ENCODE measurements at places on chromosomes 7 and 10.

GRCh38 chr10:103673606-103674005 lies 180.1 kb downstream of the NEURL1 start:
- no peak overlapping the region for H3K4me3 ChIP-seq
- no peaks in the 10 kb centered on the region for H3K36me3 ChIP-seq
- H3K4me1 ChIP-seq = peaks cover 4% of the 10 kb centered on the region
- H3K27me3 ChIP-seq = no peaks in the 10 kb centered on the region
- no peak for DNase-seq

GRCh38 chr7:25098096-25099046 lies 26.7 kb downstream of the CYCS start:
- H3K27me3 ChIP-seq = no peaks in the 10 kb centered on the region
- H3K27ac ChIP-seq = no peak overlapping the region
- DNase-seq = peak; percentile 70
- no peaks in the 10 kb centered on the region for H3K36me3 ChIP-seq
- no peaks in the 10 kb centered on the region for H3K4me1 ChIP-seq

DNA sequence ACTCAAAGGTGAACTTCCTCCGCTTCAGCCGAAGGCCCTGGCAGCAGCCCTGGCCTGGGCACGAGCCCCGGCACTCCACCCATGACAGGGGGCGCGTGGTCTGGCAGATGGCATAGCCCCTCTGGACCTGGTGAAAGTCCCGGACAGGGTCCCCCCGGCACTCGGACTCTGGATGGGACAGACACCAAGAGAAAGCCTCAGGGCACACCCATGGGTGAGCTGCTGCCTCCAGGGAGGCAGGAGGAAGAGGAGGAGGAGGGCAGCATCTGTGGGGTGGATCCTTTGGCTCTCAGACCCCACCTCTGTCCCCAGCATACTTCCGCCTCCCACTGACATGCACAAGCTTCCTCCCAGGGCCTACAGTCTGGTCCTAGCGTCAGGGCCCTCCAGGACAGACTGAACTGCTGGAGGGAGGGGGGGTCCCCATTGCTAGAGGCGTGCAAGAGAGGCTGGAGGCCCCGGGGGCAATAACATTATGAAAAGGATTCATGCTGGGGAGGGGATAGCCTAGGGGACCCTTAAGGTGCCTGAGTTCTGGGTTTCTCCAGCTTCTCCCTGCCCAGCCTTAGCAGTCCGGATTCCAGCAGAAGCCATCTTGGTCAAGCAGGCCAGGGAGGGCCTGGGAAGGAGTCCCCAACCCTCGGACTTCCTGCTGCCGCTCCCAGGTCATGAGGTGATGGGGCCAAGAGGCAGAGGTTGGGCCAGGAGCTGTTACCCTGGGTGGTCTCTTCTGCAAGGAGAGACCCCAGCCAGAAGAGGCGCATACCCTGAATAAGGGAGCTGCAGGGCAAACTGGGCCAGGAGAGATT lies 169.3 kb downstream of the LCOR start:
- no peaks in the 10 kb centered on the region for H3K27me3 ChIP-seq
- H3K27ac ChIP-seq = no peak overlapping the region
- no peaks in the 10 kb centered on the region for H3K36me3 ChIP-seq

DNA sequence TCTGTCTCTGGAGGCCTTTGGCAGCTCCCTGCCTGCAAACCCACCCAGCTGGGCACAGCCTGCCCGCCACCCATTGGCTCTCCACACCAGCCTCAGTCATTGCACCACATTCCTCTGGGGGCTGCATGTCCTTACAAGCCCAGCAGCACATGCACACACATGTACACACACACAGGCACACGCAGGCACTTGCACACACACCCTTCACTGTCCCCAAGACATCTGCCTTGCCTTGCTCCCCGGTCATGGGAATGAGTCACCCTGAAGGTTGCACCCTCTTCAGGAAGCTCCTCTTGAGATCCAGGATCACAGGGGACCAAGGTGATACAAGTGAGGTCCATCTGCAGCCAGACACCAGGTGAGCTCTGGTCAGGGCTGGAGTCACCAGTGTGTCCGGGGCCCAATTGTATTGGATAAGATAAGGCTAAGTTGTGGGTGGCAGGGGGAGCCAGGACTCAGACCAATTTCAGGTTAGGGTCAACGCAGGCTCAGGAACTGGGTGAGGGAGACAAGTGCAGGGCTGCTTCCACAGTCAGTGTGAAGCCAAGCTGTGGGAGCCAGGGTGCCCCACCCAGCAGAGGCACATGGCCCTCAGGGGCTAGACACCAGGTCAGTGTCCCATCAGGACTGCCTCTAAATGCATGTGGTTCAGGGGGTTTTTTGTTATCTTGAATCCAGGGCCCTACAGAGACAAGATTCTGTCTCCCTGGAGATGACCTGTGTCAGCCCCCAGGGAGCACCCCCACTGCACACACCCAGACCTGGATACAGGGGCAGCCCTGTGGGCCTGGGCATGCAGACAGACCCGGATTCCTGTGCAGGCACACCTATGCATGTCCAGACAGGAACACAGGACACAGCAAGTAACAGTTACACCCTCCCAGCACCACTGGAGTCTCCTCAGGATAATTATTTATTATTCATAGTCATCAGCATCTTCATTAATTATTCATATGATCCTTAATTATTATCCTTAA lies 33.8 kb downstream of the KCNH2 start:
- no peak overlapping the region for H3K27ac ChIP-seq
- no peaks in the 10 kb centered on the region for H3K27me3 ChIP-seq
- DNase-seq = no peak
- no peaks in the 10 kb centered on the region for H3K36me3 ChIP-seq
- H3K4me1 ChIP-seq = peaks cover 22% of the 10 kb centered on the region

Measured in cardiac muscle cell (in vitro differentiated cells and primary cell).